ENCODE measurements at places on chromosomes 5 and 9. TPM values are rescaled to one million over a fixed set of nuclear protein-coding genes. Genes with fewer than 3 reads are reported as not detected.

GRCh38 chr5:142540922-142541422, 144.9 kb downstream of the FGF1 start:
- no peak overlapping the region for H3K4me3 ChIP-seq
- H3K27me3 ChIP-seq, result no peaks in the 10 kb centered on the region
- no peak for DNase-seq
- H3K27ac ChIP-seq, result peak overlapping the region; percentile 76
- H3K36me3 ChIP-seq, result no peaks in the 10 kb centered on the region

- DNase-seq, result no peak
- no peaks in the 10 kb centered on the region for H3K36me3 ChIP-seq
- no peaks in the 10 kb centered on the region for H3K27me3 ChIP-seq
- H3K27ac ChIP-seq, result no peak overlapping the region
- no peaks in the 10 kb centered on the region for H3K4me1 ChIP-seq
These were observed 616.3 kb downstream of the SLCO4C1 start for GRCh38 chr5:101679816-101680215.

- H3K27me3 ChIP-seq, result no peaks in the 10 kb centered on the region
- no peak overlapping the region for H3K27ac ChIP-seq
- no peak for DNase-seq
- H3K4me1 ChIP-seq, result no peaks in the 10 kb centered on the region
- H3K4me3 ChIP-seq, result no peak overlapping the region
These were observed 29.8 kb downstream of the TDRD7 start for GRCh38 chr9:97441729-97442128.

- DNase-seq, result peak; percentile 74
- peak within 1 kb of the TSS; percentile 95 for H3K4me3 ChIP-seq
- H3K27me3 ChIP-seq, result no peaks in the 10 kb centered on the region
- peak within 1 kb of the TSS; percentile 67 for H3K27ac ChIP-seq
These were observed at the start of gene LARP1 for GRCh38 chr5:154755361-154756008. LARP1 (plus strand) TSS chr5:154755377; CDS start chr5:154755758, 381 bp downstream.

The PCDHGA5 gene
- 0.57 TPM for polyA plus RNA-seq

The NOL6 gene
- 61.3 TPM for polyA plus RNA-seq

GRCh38 chr5:170254056-170254455, 21.3 kb downstream of the C5orf58 start:
- no peak for DNase-seq
- H3K36me3 ChIP-seq, result no peaks in the 10 kb centered on the region
- no peaks in the 10 kb centered on the region for H3K4me1 ChIP-seq
- peaks cover 10% of the 10 kb centered on the region for H3K27me3 ChIP-seq
- H3K27ac ChIP-seq, result no peak overlapping the region

The STKLD1 gene
- 2.5 TPM for polyA plus RNA-seq

GRCh38 chr5:178123966-178124925, 6.6 kb upstream of the RMND5B start:
- no peak overlapping the region for H3K4me3 ChIP-seq
- no peaks in the 10 kb centered on the region for H3K4me1 ChIP-seq
- DNase-seq, result no peak
- H3K36me3 ChIP-seq, result no peaks in the 10 kb centered on the region
- no peak overlapping the region for H3K27ac ChIP-seq
